ENCODE measurements at places on chromosomes 5 and 9.

GRCh38 chr5:57509501-57510260 is 27.1 kb upstream of the ACTBL2 start:
- no peak for DNase-seq

- no peak for DNase-seq
Measured at GRCh38 chr5:2505217-2505616, 246.3 kb downstream of the IRX2 start.

- no peak for DNase-seq
Measured at GRCh38 chr9:133709015-133709611, 29.0 kb downstream of the SARDH start.

DNA sequence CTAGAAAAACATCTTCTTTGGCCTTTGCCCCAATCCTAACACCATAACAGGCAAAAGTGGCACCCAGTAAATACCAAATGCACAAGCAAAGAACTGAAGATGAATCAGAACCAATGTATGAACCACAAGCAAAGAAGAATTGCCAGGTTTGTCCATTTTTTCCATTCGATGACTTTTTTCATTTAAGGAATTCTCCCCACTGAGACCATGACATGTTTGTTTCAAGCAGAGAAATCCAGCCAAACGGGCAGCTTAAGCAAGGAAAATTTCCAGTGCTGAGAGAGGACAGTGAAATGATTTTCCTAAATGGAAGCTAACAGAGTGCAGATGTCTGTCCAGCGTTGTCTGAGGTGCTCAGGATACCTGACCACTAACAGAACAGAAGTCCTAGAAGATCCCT is 203.7 kb downstream of the ADAMTS12 start:
- DNase-seq: no peak

DNA sequence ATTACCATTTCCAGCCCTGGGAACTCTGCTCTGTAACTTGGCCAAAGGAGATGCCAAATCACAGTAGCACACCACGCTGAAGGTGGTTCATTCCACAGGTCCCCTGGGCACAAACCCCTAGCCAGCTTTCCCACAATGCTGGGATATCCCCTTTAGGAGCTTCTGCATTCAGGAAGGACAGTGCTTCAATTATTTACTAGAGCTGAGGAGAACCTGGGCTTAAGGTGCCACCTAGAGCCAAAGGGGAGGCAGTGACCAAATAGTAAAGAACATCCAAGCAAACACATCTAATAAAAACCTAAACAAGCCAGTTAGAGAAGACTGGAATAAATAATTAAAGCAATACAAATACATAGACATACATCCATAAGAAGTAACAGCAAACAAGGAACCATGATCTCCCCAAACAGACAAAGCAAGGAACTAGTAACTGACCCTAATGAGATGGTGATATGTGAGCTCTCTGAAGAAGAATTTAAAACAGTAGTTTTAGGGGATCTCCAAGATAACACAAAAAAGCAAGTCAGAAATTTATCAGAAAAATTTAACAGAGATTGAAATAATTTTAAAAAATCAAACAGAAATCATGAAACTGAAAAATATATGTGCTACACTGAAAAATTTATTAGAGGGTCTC is 14.6 kb downstream of the KIF4B start:
- no peak for DNase-seq

DNA sequence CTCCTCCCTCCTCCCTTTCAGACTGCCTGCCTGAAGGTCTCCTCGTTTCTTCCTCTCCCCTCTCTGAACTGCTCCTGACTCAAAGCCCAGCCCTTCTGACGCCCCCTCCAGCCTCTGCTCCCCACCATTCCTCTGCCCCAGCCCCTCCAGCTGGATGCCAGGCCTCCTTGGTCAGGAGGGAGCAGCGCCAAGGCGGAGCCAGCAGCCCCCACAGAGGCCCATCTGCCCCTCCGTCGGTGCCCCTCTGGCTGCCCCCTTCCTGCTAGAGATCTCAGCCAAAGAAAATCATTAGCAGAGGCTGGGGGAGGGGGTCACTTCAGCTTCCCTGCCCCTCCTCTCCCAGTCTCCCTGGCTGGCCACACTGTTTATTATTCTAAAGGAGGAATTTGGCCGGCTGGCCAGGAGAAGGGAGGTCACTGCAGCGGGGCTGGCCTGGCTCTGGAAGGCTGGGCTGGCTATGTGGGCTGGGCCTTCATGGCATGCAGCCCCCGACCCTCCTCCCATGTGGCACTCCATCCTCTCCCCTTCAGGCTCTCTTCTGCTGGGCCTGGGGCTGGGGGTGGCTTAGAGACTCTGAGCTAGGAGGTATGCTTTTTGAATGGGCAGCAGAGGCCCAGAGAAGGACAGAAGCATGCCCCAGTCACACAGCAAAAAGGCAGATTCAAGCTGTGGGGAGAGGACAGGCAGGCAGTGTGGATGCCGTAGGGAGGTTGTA is 16.9 kb downstream of the PDGFRB start:
- no peak for DNase-seq

DNA sequence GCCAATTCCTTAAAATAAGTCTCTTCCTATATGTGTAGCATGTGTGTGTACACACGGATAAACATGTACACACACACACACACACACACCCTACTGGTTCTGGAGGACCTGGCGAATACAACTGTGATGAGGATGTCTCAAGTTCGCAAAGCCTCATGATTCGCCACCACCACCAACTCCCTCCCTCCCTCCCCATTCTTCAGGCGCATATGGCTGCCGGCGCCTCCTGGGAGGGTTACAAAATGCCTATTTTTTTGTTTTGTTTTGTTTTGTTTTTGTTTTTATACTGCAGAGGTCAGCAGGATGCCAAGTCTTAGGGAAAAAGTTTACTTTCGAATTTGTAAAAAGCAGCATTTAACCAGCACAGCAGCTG is 88.0 kb downstream of the DAP start:
- no peak for DNase-seq

- no peak for DNase-seq
Measured at GRCh38 chr5:158966716-158967115, 133.0 kb downstream of the EBF1 start.

GRCh38 chr5:132434416-132435286 is 55.9 kb downstream of the IRF1 start:
- DNase-seq: no peak

DNA sequence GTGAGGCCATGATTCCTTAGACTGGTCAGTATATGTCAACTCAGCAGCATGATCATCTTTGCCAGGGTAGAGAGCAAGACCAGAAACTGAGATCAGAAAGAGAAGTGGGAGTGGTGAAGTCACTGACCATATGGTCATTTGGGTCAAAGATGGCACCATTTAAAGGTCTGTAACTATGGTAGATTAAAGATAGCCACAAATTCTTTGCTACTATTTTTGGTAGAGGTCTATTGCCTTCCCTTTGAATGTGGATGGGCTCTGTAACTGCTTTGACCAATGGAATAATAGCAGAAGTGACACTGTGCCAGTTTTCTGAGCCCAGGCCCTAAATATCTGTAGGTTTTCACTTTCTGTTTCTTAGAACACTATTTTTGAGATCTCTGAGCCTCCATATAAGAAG is 117.6 kb downstream of the PCSK1 start:
- no peak for DNase-seq

- no peak for DNase-seq
Measured at GRCh38 chr5:150317048-150318003, 14.6 kb upstream of the ARSI start.

- DNase-seq: no peak
Measured at GRCh38 chr9:110528645-110529044, 50.9 kb downstream of the SVEP1 start.

GRCh38 chr5:56605231-56605630 is 210.1 kb upstream of the MAP3K1 start:
- DNase-seq: no peak

DNA sequence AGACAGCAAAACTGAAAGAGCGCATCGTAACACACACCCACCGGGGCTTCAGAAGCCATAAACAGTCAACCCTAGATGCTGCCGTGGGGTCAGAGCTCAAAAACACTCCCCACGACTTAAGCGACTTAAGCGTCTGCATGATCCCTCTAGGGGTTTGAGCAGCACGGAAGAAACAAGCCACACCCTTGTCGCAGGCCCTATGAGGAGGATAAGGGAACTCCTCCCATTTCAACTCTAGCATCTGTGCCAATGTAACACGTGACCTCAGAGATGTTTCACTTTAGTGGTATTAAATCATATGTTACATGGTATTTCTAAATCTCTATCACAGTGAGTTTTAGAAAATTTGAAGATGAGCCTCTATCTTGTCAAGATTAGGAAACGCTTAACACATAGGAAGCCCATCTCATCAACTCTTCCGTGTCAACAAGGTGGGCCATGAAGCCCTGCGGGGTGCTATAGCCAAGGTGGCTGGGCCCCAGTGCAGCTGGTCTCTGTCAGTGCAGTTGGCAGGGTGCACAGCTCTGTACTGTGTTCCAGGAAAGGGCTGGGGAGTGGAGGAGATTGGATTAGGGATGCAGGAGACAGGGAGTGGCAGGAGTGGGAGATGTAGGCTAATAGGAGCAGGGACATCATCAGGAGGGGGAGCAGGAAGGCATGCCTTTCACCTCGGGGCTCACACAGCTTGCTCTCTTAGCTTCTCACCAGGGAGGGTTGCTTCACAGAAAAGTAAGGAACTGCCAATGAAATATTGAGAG is 33.1 kb downstream of the ZCCHC9 start:
- DNase-seq: no peak

- DNase-seq: no peak
Measured at GRCh38 chr5:125870256-125870655, 553.0 kb upstream of the GRAMD2B start.

GRCh38 chr9:95008151-95008771 is 281.8 kb downstream of the AOPEP start:
- no peak for DNase-seq

- DNase-seq: no peak
Measured at GRCh38 chr5:173562451-173562850, 54.0 kb downstream of the BOD1 start.

DNA sequence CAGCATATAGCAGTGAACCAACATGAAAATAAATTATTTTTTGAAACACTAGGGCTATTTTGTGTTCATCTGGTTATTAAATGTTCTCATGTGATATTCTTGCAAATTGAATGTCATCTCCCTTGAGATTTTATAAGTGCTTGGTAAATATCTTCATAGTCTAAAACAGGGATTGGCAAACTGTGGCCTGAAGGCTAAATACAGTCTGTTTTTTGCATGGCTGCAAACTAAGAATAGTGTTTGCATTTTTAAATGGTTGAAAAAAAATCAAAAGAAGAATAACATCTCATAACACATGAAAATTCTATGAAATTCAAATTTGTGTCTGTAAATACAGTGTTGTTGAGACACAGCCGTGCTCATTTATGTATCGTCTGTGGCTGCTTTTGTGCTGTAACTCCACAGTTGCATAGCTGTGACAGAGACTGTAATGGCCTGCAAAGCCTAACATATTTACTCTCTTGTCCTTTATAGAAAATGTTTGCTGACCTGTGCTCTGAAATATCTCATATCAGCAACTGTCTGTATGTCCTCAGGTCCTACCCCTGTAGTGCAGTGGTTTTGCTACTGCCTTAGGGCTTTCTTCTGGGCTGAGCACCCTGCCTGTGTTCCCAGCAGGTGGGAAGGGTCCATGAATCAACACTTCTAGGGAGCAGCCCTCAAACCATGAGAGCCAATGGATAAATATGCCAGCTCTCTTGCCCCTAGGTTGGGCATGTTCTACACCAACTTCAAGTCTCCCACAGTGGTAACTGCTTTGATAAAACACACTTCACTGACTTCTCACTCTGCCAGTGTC is 41.7 kb upstream of the ARRDC3 start:
- DNase-seq: no peak

- no peak for DNase-seq
Measured at GRCh38 chr5:28065656-28066055, 1027.3 kb upstream of the CDH9 start.

DNA sequence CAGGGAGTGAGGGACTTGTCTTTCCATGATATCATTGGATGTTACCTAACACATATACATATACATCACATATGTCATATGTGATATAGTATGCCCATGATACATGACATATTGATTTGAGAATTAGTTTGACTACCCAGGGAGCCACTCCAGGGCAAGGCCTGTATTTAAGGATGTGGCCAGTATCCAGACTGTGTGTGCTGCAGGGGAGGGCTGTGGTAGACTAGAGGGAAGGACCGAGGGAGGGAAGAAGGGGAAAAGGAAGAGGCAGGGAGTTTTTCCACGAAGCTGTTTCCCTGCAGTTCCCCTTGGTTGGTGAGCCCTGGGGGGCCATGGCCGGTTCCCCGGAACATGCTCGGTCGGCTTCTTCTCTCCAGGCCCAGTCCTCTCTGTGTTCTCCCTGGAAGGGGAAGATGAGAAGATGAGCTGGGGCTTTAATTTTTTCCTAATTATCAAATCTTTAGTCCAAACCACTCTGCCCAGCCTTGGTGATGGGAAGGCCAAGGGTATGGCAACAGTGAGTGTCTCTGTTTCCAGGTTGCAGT is 48.7 kb downstream of the NSUN2 start:
- DNase-seq: no peak

DNA sequence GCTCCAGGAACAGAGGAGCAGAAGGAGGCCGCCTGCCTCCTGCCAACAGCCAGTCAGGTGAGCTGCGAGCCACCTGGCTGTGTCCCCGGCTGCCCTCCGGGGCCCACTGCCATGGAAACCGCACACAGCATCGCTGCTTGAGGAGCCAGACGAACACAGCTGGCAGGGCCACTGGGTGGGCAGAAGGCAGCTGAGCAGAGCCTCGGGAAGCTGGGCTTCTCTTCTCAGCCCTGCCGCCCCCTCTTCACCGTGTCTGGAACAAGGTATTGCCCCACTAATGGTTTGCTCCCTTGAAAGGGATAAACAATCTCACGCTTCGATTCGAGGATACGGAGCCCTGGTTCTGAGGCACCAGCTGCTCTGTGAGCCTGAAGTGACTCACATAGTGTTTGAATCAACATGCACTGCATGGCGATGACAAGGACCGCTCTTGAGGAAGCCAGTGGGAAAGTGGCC is 63.7 kb upstream of the RUFY1 start:
- DNase-seq: no peak

DNA sequence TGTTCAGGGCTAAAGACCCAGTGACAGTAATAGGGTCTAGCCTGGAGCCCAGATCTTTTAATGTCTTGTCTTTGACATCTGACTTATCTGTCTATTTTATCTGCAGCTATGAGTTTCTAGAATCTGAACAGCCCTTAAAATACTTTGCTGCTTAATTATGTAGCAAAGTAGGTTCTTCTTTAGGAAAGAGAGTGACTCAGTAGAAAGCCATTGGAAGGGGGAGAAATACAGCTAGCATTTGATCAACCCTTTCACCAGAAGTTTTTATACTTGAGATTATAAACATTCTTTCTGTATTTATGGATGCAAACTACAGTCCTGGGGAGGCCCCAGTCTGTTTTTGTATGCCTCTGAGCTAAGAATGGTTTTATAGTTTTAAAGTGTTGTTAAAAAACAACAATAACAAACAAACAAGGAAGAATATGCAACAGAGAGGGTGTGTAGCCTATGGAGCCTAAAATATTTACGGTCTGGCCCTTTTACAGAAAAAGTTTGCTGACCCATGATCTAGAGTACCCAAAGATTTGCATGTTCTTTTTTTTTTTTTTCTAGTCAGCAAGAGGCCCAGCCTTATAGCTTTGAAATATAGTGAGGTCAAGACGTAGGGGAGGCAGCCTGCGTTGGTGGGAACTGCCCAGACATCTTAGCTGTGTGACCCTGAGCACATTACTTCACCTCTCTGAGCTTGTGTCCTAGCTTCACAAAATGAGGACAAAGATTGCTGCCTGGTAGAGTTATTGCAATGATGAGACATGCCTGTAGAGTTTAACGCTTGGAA is 9.7 kb downstream of the GSN start:
- no peak for DNase-seq

GRCh38 chr5:30355675-30356074 is 837.8 kb upstream of the CDH6 start:
- no peak for DNase-seq

Data from activated CD4-positive, CD25-positive, alpha-beta regulatory T cell (primary cell).